ENCODE measurements at places on chromosomes 6 and 20. TPM values are rescaled to one million over a fixed set of nuclear protein-coding genes. Genes with fewer than 3 reads are reported as not detected.

GRCh38 chr6:169667716-169668115, 34.1 kb downstream of the WDR27 start:
- no peak for DNase-seq

Gene RIPOR2
- 82.2 TPM for total RNA-seq

Gene AIF1
- total RNA-seq, result not detected

DNA sequence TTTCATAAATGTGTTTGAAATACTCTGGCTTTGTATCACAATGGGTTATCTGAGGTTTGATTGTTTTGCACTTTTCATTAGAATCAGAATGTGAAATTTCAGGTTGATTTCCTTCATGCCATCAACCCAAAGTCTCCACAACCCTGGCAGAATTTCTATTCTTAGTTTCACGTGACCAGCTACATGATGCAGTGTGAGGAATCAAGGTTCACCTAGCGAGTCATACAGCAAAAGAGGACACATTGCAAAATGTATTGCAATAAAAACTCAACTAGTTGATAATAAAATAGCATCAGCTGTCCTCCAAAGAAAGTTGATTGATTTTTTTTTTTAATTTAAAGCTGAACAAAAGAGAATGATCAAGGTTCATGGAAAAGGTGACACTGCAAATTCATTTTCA, 2.2 kb downstream of the HAO1 start:
- no peak for DNase-seq

Gene PTCHD4
- total RNA-seq, result 3.6 TPM

Gene SLC22A7
- 0.34 TPM for total RNA-seq

GRCh38 chr6:16205377-16206144, 32.8 kb upstream of the GMPR start:
- DNase-seq, result peak; percentile 32

DNA sequence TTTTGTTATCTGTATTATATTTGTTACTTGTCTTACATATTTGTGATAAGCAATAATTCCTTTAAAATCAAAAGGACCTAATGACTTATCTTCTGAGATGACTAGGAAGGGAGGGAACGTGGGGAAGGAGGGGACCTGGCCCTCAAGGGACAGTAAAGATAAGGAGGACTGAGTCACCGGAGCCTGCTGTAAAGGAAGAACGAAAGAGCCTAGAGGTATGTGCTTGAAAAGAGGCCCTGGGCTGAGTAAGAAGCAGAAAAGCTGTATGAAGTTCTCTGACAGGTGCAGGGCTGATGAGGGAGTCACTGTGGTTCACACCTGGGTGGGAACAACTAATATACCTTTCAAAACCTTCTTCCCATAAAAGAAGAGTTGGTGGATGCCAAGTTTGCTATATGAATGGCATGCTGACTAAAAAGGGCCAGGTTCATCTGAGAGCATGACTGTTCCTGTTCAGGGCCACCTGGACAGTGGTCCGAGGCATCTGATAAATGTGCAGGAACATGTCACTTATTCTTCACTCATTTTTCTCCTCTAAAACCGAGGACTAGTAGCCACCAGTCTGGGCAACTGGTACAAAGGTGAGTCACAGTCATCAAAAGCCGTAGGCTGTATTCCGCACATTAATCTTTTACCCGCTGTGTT, 111.3 kb downstream of the TNFAIP3 start:
- no peak for DNase-seq

GRCh38 chr6:116409756-116410155, 39.0 kb downstream of the DSE start:
- no peak for DNase-seq

- no peak for DNase-seq
Observed at GRCh38 chr6:121067381-121067780, 266.9 kb downstream of the TBC1D32 start.

- no peak for DNase-seq
Observed at GRCh38 chr20:17622851-17623508, 53.1 kb downstream of the DSTN start.

DNA sequence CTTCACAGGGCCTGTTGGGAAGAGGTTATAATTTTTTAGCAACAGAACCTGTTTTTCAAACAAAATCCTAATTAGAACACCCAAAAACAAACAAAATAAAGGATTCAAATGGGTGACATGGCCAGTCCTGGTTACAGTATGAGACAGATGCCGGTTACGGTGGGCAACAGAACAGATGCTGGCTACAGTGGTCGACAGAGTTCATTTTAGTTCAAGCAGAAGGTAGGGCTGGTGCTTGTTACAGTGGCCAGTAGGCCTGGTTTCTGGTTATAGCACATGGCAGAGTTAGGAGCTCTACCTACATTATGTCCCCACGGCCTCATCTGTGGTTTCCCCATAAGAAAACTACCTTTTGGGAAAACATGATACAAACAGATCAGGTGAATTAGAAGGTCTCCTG, 327.7 kb downstream of the LAMA2 start:
- no peak for DNase-seq

GRCh38 chr6:110703010-110703905, 112.0 kb downstream of the CDK19 start:
- no peak for DNase-seq

DNA sequence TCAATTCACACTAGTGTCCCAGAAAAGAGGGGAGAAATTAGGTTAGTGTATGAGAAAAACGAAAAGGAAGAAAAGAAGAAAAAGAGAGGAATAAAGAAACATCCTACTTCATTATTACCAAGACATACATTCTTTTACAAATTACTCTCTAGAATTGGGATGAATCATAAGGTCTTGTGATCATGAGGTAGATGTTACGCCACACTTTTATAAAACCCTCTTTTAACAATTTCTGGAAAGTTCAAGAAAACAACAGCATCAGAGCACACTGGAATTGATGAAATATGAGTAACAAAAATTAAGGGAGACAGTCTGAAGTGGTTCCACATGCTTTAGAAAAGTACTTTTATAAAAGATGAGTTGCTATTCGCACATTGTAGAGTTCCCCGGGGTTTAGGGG, 32.6 kb upstream of the NRSN1 start:
- DNase-seq, result no peak

DNA sequence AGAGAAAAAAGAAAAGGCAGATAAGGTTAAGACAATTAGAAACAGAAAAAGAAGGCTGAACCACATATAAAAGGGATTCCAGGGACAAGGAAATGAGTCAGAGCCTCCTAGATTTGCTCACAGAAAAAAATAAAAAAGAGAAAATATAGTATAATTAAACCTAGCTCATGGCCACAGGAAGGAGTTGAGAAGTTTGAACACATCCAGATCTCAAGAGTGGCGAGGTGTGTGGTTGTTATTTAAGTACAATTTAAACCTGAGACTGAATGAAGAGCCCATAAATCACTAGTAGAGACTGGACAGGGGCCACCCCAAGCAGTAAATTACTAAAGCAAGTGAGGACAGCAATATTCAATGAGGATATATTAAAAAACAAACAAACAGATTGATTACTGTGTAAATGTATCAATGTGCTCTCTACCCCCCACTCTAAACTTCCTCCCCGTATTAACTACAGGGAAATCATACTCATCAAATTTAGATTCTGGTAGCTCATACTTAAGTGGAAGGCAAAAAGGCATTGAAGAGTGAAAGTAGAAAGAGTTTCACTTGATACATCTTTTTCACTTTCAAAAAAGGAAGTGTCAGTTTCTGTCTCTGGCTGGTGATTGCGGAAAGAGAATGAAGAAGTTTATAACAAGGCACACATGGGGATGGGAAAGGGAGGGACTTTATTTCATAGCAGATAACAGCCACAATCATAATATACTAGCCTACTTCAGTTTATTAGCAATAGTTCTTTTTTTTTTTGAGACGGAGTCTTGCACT, 49.3 kb upstream of the SCAF8 start:
- no peak for DNase-seq

Gene BCLAF1
- total RNA-seq, result 179 TPM

Gene ASXL1
- 85.1 TPM for total RNA-seq

GRCh38 chr20:62980970-62981369, 25.8 kb downstream of the BHLHE23 start:
- peak; percentile 59 for DNase-seq

DNA sequence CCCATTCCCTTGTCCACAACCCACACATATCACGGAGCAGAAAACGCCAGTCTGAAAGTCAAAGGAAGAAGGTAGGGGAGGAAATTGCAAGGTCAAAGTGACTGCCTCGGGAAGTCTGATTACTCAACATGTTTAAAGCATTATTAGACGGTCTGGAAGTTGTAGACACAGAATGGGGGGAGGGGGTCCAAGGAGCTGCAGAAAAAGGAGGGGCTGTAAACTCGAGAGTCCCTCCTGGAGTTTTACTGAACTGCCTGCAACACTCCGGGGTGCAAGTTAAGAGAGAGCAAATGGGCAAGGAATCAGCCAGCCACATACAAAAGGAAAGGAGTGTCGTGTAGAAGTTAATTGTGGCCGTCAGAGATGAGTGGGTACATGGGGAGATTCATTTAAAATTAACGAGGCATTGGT, 417.7 kb upstream of the JARID2 start:
- DNase-seq, result no peak

DNA sequence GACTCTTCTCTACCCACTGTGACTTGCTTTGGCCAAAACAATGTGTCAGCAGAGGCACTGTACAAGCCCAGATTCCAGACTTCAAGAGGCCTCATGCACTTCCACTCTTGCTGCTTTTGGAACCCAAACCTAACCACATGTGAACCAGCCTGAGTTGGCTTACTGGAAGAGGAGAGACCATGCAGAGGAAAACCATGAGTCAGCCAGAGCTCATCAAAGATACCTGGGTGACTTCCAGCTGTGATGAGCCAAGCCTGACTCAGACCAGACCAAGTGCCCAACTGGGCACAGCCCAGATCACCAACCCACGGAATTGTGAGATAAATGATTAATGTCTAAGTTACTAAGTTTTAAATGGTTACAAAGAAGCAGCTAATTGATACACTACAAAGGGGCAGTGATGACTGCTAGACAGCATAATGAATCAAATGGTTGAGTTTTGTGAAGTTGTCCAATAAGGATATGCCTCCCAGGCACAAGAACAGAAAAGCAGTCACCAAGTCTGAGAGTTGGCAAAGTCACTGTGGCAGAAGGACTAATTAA, 16.2 kb upstream of the BEND6 start:
- no peak for DNase-seq

DNA sequence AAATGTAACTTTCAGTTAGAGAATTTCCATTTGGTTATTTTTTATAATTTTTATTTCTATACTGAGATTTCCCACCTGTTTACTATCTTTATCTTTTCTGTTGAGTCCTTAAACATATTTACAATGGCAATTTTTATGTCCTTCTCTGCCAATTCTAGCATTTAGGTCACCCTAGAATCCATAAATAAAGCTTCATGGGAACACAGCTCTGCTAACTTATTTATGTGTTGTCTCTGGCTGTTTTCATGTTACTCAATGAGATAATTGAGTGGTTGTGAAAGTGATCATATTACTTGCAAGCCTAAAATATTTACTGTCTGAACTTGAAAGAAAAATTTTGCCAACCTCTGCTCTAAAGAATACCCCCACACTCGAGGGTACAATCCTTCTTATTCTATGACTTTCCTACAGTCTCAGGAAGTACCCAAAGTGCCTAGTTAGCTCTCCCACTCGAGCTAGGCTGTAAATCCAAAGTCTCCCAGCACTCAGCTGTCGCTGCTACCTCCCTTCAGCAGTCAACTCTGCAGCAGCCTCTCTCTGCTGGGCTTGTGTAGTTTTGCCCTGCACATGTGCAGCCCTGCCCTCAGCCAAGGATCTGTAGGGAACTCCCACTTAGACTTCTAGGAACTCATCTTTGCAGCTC, 53.5 kb upstream of the GCLC start:
- no peak for DNase-seq

Gene RBM24
- total RNA-seq, result 4.9 TPM

- DNase-seq, result no peak
Observed at GRCh38 chr20:35702051-35702823, 3.0 kb downstream of the ROMO1 start.

GRCh38 chr6:105519954-105520353, 117.1 kb upstream of the PREP start:
- no peak for DNase-seq

- no peak for DNase-seq
Observed at GRCh38 chr20:51934301-51935002, 132.1 kb upstream of the SALL4 start.

DNA sequence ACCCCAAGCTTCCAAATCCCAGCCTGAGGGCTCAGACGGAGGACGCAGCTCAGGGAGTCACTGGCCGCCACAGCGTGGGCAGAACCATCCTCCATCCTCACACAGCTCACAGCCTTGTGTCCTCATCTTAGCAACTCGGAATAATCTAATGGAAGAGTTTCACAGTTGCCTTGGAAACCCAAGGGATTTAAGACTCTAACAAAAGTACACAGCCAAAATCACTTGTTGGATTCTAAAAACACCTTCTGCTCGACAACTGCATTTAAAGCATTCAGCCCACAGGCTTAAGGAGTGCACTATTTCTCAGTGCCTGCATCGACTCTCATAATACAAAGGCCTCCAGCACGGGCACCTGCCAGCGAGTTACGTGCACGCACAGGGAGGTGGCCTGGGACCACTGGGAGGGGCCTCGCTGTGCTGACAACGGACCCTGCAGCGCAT, 45.4 kb downstream of the ZBTB46 start:
- no peak for DNase-seq

Gene CAGE1
- not detected for total RNA-seq

GRCh38 chr6:115969930-115970273, 90.8 kb downstream of the FRK start:
- DNase-seq, result no peak

DNA sequence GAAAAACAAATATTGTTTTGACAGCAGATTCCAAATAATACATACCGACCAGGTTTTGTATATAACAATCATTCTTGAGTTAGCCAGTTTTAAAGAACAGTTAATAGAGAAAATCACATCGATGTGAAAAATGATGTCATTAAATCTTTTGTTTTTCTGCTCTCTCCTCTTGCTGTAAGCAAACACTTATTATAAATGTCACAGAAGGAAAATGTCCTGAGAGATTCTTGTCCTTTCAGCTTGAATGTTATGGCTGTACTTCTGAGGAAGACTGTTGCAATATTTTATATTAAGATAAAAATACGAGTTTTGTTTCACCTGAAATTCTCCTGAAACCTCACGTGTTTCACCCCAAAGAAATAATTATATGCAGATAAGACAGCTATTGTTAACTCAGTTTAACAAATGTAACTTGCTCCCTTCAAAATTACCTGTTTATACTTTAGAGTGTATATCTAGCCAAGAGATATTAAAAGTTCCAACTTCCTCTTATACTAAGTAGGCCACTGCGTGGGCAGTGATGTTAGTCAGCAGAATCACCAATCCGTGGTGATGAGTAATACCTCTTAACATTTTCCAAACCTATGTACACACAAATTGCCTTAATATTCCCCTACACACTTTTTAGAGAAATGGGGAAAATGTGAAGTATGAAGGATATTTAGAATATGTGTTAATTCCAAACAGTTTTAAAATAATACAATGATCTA, 1111.4 kb upstream of the CITED2 start:
- no peak for DNase-seq
